ENCODE measurements at places on chromosomes 16 and 17. TPM values are rescaled to one million over a fixed set of nuclear protein-coding genes. Genes with fewer than 3 reads are reported as not detected.

DNA sequence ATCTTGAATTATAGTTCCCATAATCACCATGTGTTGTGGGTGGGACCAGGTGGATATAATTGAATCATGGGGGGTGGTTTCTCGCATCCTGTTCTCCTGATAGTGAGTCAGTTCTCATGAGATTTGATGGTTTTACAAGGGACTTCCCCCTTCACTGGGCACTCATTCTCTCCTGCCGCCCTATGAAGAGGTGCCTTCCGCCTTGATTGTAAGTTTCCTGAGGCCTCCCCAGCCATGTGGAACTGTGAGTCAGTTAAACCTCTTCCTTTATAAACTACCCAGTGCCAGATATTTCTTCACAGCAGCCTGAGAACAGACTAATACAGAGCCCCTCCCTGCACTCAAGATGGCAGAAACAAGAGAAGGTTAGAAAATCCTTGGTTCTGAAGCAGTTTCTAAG lies 26.4 kb downstream of the LDAF1 start:
- DNase-seq, result no peak

CACNA1H gene
- 10.5 TPM for polyA plus RNA-seq

CD300LB gene
- not detected for polyA plus RNA-seq

DNA sequence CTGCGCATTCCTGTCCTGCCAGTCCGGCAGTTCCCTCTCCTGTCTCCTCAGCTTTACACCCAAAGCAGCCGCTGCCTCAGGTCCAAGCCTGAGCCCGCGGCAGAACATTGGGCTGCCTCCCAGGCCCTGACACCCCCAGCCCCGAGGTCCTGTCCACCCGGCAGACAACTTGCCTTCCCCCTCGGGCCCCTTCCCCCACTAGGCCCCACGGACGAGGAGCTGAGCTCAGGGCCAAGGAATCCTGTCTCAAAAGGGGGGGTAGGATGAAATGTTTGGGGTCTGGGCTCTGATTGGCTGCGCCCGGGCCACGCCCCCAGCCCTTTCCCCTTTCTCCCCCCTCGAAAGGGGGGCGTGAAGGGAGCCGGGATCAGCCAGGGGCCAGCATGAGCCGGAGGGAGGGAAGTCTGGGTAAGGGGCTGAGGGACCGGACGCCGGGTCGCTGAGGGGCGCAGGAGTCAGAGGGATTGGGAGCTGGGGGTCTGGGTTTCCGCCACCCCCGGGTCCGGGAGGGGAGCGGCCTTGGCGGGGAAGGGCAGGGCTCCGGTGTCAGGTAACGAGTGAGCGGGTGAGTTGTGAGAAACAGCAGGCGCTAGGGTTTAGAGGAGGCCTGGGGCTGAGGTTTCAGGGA lies at the start of gene CTF1:
Gene CTF1, plus strand, starts transcription at position 354 of the 628 bp plus-strand sequence. Its CDS starts 30 bp downstream, at position 384.
- peak; percentile 88 for DNase-seq

DNA sequence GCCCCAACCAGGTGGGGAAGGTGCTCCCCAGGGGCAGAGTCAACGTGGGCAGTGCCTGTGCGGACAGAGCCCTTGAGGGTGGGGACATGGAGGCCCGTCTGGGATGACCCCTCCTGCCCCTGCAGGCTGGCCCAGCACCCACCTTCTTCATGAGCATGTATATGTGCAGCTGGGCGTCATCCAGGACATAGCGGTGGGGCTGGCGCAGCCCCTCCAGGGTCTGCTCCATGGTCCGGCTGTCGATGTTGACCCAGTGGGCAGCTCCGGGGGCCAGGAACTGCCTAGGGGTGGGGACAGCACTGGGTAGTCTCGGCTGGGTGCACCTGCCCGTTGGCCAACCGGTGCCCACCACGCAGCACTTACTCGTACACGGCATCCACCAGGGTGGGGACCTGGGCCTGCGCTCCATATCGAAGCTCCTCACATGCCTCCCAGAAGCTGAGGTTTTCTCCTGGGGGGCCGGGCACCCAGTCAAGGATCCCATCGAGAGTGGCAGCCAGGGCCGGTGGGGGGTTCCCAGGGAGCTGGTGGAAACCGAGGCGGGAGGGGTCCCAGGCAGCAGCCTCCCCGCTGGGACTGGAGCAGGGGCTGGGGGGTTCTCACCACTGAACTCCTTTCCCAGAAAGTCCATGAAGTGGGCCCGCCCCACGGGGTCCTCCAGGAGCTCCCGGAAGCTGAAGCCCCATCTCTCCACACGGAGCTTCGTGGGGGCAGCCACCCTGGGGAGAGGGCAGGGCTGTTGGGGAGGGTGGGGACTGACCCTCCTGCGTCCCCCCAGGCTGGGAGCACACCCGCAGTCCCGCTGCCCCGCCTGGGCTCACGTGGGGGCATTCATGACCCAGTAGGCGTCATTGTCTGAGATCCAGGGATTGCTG lies 5.1 kb downstream of the RGS11 start:
- DNase-seq, result no peak

ENPP7 gene
- not detected for polyA plus RNA-seq

FKBP10 gene
- 262 TPM for polyA plus RNA-seq

GRCh38 chr17:65956814-65957213 lies 235.1 kb downstream of the CEP112 start:
- DNase-seq, result no peak

GRCh38 chr17:73030995-73031394 lies 61.5 kb downstream of the SLC39A11 start:
- DNase-seq, result no peak

ARL17A gene
- polyA plus RNA-seq, result 3.3 TPM

- DNase-seq, result peak; percentile 48
Observed at GRCh38 chr17:58531661-58532554, 17.5 kb upstream of the MTMR4 start.

Measured in fibroblast of lung (primary cell).